ENCODE measurements at places on chromosomes 12 and 14.

GRCh38 chr14:26400373-26400772, 197.5 kb downstream of the NOVA1 start:
- DNase-seq = no peak

DNA sequence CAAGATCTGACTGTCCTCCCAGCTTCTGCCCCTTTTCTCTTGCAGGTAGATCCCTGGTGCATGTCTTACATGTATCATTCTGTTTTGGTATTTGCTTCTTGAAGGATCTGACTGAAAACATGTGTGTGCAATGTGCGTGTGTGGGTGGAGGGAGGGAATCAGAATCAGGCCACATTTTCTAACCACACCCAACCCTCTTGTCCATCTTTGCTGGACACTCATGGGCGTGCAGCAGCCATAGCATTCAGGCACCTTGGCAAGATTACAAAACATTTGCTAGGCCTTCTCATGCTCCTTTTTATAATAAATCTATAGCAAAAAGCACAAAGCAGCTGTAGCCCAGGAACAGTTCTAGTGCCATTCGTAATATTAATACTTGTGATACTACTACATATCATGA, 233.6 kb upstream of the E2F7 start:
- no peak for DNase-seq

GRCh38 chr14:76257842-76258397, 106.2 kb downstream of the GPATCH2L start:
- no peak for DNase-seq

GRCh38 chr14:20998674-20999366, at the start of gene SLC39A2:
Gene SLC39A2 (plus strand): TSS chr14:20999293. CDS start chr14:20999447, 154 bp downstream.
- DNase-seq = no peak
